ENCODE measurements at places on chromosomes 7 and 10. TPM values are rescaled to one million over a fixed set of nuclear protein-coding genes. Genes with fewer than 3 reads are reported as not detected.

DNA sequence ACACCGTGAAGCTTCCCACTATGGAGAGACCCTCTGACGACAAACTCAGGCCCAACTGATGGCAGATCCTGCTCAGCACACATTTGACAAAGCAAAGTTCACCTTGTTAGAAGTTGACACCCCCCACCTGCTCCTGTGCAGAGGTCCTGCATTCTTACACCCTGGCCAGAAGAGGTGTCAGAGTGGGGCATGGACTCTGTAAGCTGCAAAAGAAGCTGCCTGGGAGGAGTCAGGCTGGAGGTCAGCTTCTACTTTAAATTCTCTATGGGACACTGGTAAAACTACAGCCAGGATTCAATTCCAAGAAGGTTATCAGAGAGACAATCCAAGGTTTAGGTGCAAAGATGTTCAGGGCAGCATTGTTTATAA lies 20.0 kb upstream of the TNS3 start:
- no peak for DNase-seq
- peaks cover 20% of the 10 kb centered on the region for H3K4me1 ChIP-seq

MYH16 gene
- not detected for total RNA-seq

DNA sequence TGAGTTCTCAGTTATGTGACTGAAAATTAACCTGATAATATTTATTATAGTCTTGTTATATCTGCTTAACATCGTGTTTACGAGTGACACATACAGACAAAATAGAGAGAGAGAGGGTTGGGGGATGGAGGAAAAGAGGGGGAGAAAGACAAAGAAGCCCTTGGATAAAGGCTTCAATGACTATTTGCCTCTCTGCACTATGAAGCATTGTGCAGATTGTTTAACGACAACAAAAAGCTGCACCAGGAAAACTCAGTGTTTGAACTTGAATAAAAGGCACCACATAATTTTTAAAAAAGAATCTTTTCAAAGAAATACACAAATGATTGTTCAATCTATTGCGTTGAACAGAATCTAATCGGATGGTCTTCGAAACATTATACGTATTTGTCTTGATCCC lies 27.8 kb downstream of the MAGI2 start:
- H3K36me3 ChIP-seq: no peaks in the 10 kb centered on the region
- H3K27me3 ChIP-seq: no peaks in the 10 kb centered on the region
- no peak for DNase-seq
- no peaks in the 10 kb centered on the region for H3K4me1 ChIP-seq

DNA sequence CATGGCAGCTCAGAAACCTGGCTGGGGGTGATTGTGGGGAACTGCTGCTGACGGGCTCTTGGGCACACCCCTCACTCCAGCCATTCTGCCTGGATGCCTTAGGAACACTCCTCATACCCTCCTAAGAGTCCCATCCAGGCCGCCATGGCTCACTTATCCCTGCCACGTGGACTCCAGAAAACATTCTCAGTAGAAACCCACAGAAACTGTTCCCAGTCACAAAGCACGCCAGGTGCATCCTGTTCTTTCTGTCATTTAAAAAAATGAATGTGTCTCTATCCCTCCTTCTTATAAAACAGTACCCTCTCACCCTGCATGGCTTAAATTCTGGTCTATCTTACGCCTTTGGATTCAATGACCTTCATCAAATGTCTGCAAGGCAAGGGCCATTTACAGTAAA lies 177.7 kb downstream of the CUX1 start:
- H3K27ac ChIP-seq: no peak overlapping the region
- no peaks in the 10 kb centered on the region for H3K27me3 ChIP-seq
- no peak for DNase-seq
- H3K4me3 ChIP-seq: no peak overlapping the region

DNA sequence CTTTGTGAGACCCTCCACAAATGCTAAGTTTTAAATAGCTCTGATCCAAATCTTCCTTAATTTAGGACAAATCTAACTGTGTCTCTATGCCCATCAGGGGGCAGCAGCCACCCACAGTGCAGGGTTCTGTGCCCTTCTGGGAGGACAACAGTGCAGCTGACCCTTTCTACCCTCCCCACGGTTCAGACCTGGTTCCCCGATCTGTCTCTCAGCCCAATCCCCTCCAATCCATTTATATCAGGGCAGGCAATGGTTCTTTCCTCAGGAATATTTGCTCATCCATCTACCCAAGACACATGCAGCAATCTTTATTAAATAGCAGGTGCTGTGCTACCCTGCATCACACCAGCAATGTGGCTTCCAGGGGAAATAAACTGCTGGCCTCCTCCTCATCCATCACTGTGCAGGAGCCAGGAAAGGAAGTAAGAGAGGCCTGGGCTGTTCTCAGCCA lies 4.0 kb upstream of the RBM28 start:
- no peak for DNase-seq
- no peaks in the 10 kb centered on the region for H3K27me3 ChIP-seq
- peaks cover 17% of the 10 kb centered on the region for H3K4me1 ChIP-seq
- H3K4me3 ChIP-seq: no peak overlapping the region
- H3K36me3 ChIP-seq: no peaks in the 10 kb centered on the region

DNA sequence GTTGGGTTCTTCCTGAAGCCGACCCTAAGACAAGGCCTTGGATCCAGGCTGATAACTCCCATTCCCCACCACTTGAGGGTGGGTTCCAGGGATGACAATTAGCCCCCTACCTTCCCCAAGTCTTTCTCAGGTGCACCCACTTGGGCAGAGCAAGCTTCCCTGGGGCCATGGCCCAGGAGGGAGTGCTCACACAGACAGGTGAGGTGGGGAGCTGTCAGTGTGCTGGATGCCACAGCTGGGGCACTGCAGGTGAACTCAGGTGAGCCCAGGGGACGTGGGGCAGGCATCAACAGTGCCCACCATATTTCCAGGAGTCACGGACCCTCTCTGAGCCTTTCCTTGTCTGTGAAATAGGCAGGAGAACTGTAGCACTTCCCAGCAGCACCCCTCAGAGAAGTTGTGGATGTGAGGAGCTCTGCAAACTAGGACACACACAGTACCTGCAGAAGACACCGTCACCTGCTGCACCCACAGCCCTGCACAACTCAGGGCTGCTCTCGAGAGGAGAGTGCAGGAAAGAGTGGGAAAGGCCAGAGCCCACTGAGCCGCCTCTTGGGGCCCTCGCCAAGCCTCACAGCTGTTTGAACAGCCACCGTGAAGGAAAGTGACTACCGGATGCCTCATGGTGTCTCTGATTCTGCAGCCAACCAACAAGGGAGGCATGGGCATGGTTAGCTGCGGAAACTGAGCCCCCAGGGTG lies 17.9 kb downstream of the SH3PXD2A start:
- DNase-seq: no peak
- no peak overlapping the region for H3K27ac ChIP-seq
- H3K27me3 ChIP-seq: no peaks in the 10 kb centered on the region
- peaks cover 75% of the 10 kb centered on the region for H3K4me1 ChIP-seq

DNA sequence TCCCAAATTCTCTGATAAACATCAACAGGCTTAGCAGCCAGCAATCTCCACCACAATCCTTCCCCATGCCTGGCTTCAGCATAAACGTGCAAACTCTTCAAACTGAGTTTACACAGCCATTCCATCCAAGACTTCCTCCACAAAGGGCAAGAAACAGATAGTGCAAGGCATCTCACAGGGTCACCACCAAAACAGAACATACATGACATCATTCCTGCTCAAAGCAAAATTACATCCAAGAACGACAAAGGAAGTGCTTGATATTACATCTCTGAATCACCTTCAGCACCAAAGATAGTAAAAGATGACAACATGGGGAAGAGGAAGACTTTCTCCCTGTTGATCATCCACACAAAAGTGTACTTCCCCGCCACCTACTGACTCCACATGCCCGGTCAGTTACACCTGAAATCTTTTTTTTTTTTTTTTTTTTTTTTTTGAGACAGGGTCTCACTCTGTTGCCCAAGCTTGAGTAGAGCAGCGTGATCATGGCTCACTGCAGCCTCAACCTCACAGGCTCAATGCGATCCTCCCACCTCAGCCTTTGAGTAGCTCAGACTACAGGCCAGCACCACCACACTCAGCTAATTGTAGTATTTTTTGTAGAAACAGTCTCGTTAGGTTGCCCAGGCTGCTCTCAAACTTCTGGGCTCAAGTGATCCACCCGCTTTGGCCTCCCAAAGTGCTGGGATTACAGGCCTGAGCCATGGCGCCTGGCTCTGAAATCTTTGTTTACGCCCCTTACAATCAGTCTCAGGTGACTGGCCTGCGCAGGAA lies 127.5 kb downstream of the PARD3 start:
- DNase-seq: no peak
- no peaks in the 10 kb centered on the region for H3K27me3 ChIP-seq
- no peaks in the 10 kb centered on the region for H3K36me3 ChIP-seq
- H3K4me1 ChIP-seq: no peaks in the 10 kb centered on the region
- H3K4me3 ChIP-seq: no peak overlapping the region

GRCh38 chr10:28130267-28130666 lies 131.4 kb upstream of the ODAD2 start:
- H3K36me3 ChIP-seq: no peaks in the 10 kb centered on the region
- no peak overlapping the region for H3K27ac ChIP-seq
- no peaks in the 10 kb centered on the region for H3K4me1 ChIP-seq
- H3K4me3 ChIP-seq: no peak overlapping the region
- H3K27me3 ChIP-seq: no peaks in the 10 kb centered on the region

- no peaks in the 10 kb centered on the region for H3K4me1 ChIP-seq
- H3K27me3 ChIP-seq: no peaks in the 10 kb centered on the region
- no peaks in the 10 kb centered on the region for H3K36me3 ChIP-seq
- DNase-seq: no peak
Observed at GRCh38 chr10:63761243-63761642, 240.0 kb downstream of the REEP3 start.
